ENCODE measurements at places on chromosomes 13 and 19.

- peak; percentile 44 for DNase-seq
These were observed 21.9 kb downstream of the ATP11A start for GRCh38 chr13:112711528-112712265.

DNA sequence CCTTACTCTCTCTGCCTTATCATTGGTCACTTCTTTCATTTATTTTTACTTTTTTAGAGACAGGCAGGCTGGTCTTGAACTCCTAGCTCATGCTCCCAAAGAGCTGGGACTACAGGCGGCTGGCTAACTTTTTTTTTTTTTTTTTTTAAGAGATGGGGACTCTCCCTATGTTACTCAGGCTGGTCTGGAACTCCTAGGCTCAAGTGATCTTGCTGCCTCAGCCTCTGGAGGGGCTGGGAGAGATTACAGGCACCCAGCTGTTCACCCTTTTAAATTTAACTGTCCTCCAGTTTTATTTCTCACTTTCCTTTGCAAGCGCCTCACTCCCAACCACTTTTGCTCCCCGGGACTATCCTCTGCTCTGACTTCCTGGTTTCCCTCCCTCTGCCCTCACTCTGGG, 5.6 kb upstream of the CLDN10 start:
- no peak for DNase-seq

DNA sequence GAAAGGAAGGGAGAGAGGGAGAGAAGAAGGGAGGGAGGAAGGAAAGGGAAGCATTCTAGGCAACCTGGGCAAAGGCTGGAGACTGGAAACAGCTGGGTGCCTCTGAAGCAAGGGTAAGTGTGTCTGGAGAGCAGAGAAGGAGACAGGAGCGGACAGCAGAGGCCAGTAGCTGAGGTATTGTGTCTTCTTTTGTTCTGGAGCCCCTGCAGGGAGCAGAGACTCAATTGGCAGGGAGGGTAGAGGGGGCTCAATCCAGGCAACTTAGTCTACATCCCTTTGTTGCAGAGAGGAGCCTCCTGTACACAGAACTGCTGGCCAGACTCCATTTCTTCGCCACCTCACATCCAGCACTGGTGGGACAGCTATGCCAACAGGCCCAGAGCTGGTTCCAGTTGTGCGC, 53.2 kb downstream of the NWD1 start:
- DNase-seq: no peak

- no peak for DNase-seq
These were observed 32.5 kb upstream of the TFDP1 start for GRCh38 chr13:113552079-113552478.

- DNase-seq: no peak
These were observed 183.4 kb downstream of the USP12 start for GRCh38 chr13:26988059-26988769.

DNA sequence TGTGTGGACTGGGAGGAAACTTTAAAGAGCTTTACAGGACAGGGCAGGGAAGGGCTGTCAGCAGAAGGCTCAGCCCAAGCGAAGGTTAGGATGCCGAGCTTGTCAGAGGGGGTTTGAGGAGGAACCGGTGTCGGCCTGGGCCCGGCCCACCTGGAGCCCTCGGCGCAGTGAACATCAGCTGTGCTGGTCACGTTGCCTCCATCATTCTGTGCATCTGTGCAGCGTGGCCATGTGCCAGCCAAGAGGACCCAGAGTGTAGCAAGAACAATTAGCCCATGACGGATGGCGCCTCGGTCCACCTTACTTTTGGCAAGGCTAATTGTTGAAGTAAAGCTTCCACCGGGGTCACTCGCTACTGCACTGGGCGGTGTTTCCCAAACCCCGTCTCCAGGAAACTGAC, 161.4 kb downstream of the PTPRS start:
- no peak for DNase-seq

GRCh38 chr13:110685305-110686020, 20.5 kb downstream of the CARS2 start:
- DNase-seq: no peak

DNA sequence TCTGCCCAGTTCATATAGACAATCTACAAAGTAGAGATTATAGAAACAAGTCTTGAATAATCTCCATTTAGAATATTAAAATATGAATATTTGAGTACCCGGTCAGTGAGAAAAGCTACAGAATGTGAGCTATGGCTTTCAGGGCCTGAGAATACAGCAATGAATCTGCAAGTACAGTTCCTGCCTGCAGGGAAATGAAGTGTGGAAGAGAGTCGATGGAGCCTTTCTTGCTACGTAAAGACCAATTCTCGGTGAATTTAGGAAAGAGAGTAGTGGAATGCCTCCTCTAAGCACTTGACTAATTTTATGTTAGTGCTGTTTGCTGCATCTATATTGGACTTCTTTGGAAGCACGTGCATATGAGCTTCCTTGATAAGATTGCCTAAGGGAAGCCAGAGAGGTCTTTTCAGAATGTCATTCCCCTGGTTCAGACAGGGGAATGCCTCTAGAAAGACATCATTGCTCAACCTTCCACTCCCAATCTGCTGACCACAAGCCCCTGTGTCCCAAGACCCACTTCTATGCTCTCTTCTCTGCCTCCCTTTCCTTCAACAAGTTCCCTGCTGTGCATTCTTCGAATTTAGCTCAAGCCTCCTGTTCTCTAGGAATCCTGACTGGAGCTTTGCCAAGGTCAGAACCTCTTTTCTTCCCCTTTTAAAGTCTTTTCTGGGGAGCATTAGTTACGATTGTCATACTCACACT, 41.9 kb downstream of the GPC6 start:
- no peak for DNase-seq

- DNase-seq: no peak
These were observed 610.7 kb downstream of the SLITRK5 start for GRCh38 chr13:88281841-88282240.
